Pulmonary artery endothelial cell (primary cell): ENCODE measurements at places on chromosomes 5 and 9. TPM values are rescaled to one million over a fixed set of nuclear protein-coding genes. Genes with fewer than 3 reads are reported as not detected.

RGS7BP gene
- 4.6 and 7.3 TPM in 2 replicates for total RNA-seq

TMEM215 gene
- total RNA-seq = under 0.01 and 0.18 TPM in 2 replicates

PTGES gene
- 0.18 TPM in 1 of 2 replicates, not detected in the other for total RNA-seq

CPEB4 gene
- total RNA-seq = 10.8 and 12.6 TPM in 2 replicates

ARHGEF39 gene
- total RNA-seq = 0.86 and 2.0 TPM in 2 replicates

GNA14 gene
- 3.2 and 12.6 TPM in 2 replicates for total RNA-seq

PCDHGA8 gene
- total RNA-seq = 0.46 and 0.95 TPM in 2 replicates

MAP1B gene
- 109 and 155 TPM in 2 replicates for total RNA-seq

DNA sequence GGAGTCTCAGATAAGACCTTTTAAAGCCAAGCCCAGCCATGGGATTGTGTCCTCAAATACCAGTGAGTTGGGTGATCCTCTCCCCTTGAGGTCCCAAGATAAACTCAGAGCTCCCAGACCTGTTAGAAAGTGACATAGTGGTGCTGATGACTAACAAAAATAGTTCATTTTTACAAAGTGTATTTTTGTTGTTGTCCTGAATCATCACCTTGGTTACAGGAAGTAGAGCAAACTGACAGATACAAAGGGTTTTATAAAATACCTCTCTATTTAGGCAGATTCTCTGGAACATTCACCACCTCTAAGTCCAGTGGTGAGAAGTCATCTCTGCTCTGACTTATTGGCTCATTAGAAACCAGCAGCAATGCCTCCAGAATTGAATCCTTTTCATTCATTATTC is 259.3 kb downstream of the CEMIP2 start:
- DNase-seq = no peak

DNA sequence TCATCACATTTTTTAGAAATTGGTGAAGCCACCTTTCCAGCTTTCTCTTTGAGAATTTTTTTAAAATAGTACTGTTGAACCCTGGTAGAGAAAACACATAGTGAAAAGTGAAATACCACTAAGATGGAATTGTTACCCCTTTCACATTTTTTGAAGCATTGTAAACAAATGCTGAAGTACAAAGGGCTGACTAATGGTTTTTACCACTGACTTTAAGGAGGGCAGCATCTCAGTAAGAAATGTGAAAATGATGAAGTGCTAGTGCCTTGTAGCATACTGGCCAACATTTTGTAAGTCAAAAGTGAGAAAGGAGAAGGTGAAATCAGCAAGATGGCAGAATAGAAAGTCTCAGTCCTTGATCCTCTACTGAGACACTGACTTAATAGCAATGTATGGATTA is 320.6 kb downstream of the PJA2 start:
- no peak for DNase-seq

DNA sequence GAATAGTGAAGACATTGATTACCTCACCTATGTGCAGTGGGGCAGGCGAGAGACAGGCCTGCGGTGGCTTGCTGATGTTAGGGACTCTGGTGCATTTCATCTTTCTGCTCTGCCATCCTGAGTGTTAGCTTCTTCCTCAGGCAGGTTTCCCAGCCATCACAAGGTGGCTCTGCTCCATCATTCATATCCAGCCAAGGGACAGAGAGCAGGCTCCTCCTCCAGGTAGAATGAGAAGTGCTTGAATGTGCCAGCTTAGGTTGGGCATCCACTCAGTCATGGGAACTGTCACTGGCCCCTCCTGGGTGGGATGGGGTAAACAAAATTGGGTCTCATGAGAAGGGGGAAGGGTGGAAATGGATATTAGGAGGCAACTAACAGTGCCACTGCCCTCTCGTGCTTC is 24.8 kb downstream of the GPR107 start:
- no peak for DNase-seq

DNA sequence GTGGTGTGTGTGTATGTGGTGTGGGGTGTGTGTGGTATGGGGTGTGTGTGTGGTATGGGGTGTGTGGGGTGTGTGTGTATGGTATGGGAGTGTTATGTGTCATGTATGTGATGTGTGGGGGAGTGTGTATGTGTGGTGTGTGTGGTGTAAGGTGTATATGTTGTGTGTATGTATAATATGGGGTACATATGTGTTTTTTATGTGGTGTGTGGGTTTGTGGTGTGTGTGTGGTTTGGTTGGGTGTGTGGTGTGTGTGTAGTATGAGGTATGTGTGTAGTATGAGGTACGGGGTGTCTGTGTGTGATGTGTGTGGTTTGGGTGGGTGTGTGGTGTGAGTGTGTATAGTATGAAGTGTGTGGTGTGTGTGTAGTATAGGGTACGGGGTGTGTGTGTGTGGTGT is 11.4 kb downstream of the ECSCR start:
- no peak for DNase-seq

DNA sequence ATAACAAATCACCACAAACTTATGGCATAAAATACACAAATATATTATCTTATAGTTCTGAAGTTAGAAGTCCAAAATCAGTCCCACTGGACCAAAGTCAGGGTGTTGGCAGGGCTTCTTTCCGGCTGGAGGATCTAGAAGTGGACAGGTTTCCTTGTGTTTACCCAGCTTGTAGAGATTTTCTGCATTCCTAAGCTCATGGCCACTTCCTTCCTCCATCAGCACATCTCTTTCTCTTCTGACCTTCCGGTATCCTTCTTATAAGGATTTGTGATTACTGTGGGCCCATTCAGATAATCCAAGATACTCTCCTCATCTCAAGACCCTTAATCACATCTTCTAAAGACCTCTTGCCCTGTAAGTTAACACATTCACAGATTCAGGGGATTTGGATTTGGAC is 97.6 kb downstream of the RAB3C start:
- DNase-seq = peak; percentile 80

DNA sequence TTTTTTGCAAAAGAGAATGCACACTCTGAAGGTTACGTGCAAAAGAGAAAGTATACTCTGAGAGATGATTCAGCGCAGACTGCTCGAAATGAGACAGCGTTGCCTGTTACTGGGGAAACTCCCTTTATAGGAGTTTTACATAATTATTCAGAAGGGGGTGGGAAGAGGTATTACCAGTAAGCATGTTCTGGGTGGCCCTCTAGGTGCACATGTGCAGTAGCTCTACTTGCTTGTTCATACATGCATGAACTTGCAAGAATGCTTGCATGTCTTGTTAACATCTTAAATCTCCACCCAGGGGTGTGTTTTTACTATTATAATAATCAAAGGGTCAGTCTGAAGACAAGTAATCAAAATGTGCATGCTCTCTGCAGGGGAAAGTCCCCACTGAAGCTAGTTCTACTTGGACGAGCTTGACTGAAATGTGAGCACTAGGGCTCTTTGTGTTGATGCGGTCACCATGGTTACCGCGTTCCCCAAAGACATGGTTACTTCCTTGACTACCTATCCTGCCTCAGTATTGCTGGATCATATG is 75.5 kb downstream of the SGCD start:
- DNase-seq = no peak

GRCh38 chr5:172356047-172356446 is 72.5 kb upstream of the UBTD2 start:
- no peak for DNase-seq

GRCh38 chr5:146049704-146050026 is 55.7 kb downstream of the PLAC8L1 start:
- no peak for DNase-seq

- DNase-seq = no peak
These were observed 1.5 kb downstream of the BTF3 start for GRCh38 chr5:73499756-73500155.

- no peak for DNase-seq
These were observed 366.9 kb downstream of the DMRTA1 start for GRCh38 chr9:22813529-22813928.

- DNase-seq = no peak
These were observed 29.4 kb downstream of the CTNNAL1 start for GRCh38 chr9:108983885-108984284.

DNA sequence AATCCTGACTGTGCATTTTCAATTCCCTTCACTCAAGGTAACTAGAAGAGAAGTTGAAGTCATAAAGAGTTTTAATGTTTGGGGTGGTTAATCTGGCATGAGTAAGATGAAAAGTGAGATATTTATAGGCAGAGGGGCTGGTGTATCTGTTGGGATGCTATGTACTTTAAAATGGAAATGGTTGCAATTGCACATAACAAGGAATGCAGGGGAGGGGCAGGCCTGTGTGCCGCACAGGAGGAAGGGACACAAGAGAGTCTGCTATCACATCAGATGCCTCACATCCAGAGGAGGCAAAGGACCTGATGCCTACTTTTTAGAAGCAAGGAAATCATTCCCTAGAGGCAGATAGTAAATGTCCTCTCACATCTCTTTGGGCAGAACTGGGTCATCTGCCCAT is 55.5 kb upstream of the OSMR start:
- DNase-seq = no peak

- DNase-seq = no peak
These were observed 21.5 kb downstream of the TNFSF8 start for GRCh38 chr9:114908805-114909448.

DNA sequence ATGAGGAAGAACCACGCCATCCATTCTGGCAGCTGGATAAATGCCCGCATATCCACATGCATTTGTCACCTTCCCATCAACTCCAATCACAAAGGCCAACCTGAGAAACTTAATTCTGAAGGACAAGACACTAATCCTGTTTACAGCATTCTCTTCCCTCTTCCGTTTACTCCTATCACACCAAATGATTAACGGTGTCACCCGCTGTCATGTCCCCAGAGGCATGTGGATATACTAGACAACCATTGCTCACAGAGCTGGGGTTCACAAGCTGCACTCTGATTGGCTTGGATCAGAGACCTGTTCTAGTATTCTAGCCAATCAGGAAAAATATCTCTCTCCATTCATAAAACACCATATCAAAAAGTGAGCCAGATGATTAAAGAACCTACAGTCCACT is 3.6 kb downstream of the MACROH2A1 start:
- DNase-seq = no peak

DNA sequence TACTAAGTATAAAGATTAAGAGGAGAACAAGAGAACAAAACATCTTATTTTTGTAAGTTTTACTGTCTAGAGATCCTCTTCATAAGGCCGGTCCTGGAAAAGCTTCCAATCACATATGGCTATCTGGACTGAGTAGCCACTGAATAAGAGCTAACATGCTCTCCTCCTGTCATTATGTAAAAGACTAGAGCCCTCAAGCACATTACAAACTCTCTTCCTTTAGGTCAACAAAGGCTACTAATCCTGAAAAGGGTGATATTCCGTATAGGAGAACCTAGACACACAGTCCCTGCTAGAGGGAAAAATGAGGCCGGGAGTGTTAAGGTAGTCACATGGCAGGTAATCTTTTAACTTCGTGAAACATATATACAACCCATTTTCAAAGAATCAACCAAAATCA is 665.6 kb downstream of the EFNA5 start:
- DNase-seq = no peak

DNA sequence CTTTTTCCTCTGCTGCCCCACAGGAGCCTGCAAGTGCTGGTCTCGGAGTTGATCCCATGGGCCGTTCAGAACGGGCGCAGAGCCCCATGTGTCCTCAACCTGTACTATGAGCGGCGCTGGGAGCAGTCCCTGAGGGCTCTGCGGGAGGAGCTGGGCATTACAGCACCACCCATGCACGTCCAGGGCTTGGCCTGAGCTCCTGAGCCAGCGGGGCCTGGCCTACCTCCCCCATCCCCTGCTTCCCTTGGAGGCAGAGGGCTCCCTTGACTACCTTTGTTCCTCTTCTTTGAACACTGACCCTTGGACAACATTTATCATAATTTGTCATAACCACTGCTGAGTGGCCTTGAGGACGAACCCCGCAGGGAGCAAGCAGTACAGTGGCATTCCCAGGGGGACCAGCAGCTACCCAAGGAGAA is 6.9 kb upstream of the SLC27A4 start:
- DNase-seq = no peak

GRCh38 chr5:124457101-124457500 is 289.3 kb downstream of the ZNF608 start:
- DNase-seq = no peak
